ENCODE measurements at places on chromosomes 12 and 14. TPM values are rescaled to one million over a fixed set of nuclear protein-coding genes. Genes with fewer than 3 reads are reported as not detected.

GRCh38 chr12:8037046-8037663, 4.6 kb downstream of the FOXJ2 start:
- no peak for DNase-seq

KCNC2 gene
- polyA plus RNA-seq = not detected

DNA sequence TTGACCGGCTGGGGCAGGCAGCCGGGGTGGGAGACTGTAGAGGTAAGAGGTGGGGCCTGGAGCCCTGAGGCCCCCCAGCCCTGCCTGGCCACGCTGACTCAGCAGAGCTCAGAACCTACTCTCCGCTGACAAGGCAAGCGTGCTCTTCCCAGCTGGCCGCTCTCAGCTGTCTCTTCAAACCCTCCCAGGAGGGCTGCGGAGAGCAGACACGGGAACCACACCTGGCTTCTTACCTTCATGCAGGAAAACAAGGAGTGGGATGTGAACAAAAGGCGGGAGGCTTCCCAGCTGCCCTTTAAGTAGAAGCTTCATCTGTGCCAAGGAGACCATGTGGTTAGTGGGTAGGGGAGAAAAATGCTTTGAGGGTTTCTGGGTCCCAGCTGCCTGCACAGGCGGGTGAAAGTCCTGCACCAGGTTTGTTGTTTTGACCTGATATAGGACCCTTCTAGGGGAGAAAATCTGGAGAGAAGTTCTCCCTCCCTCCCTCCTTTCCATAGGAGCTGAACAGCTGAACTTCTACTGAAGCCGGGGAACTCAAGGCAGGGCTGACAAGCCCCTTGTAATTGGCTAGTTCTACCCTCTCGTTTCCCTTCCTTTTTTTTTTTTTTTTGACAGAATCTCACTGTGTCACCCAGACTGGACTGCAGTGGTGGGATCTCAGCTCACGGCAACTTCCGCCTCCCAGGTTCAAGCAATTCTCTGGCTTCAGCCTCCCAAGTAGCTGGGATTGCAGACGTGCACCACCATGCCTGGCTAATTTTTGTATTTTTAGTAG, 12.8 kb upstream of the TESC start:
- no peak for DNase-seq

DNA sequence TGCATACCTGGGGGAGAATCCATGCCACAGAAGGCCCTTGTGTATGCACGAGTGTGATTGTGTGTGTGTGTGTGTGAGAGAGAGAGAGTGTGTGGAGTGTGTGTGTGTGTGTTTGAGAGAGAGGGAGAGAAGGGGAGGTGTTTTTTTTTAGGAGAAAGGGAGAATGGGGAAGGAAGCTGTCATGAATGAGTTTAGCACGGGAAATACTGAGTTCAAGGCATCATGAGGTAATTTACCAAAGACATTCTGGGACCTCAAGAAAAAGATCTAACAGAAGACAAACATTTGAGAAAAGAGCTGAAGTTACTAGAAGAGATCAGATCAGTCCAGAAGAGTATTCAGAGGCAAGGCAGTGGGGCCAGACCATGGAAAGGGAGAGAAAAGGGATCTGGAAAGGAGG, 157.1 kb downstream of the TTC7B start:
- no peak for DNase-seq

DNA sequence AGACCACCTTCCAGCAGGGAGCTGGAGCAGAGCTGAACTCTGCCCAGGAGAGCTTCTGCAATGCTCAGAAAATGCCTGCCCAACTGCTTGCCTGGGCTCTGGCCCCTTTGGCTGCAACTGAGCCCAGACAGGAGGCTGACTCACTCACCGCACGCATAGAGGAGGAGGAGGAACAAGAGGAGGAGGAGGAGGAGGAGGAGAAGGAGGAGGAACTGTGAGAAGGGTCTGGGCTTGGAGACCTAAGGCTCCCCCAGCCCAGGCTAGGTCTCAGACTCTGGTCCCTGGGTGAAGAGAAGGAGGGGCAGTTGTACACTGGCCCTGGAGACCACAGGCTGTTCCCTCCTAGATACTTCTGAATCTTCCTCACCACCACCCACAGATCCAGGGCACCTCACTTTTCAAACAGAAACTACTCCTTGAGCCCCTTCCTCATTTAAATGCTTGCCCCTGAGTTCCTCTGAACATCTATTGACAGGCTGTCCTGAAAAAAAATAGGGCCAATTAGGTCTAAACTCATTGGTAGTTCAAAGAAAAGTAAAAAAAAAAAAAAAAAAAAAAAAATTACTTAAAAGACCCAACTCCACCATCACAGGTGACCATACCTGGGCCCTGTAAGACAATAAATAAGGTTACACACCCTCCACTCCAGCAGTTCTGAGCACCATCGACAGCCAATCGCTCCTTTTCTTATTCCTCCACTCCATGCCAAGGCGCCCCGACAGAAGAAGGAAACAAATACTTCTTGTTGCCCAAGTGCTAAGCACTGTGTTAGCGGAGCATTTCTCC, 674 bp downstream of the VDR start:
- peak; percentile 54 for DNase-seq

GRCh38 chr12:9381619-9382018, 173.4 kb upstream of the PZP start:
- DNase-seq = no peak

COX8C gene
- not detected for polyA plus RNA-seq

DNA sequence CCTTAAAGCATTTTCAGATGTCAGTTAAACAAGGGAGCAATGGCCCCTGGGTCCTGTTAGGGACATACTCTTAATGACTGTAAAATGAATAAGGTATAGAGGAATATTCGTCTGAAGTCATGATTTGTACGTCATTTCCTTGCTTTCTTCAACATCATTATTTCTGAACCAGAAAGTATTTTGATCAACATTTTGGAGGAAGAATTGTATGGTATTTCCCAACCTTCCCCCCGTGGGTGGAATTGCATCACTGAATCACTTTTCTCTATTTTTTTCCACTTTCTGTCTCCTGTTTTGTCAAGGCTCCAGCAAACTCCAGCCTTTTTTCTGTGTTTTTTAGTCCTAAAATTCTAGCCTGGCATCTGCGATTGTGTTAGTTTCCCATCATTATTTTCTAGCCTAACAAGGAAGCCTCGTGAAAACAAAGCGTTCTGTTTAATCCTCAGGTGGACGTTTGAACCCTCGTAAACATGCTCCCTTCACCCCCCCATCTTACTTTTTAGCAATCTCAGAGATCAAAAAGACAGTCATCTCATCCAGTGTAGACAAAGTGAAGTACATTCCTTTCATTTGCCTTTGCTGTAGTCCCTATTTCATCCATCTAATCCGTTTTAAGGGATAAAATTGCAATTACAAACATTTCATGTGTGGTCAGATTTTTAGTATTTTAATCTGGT, 62.3 kb downstream of the ETV6 start:
- no peak for DNase-seq

- DNase-seq = no peak
These were observed 130.5 kb downstream of the SEC23A start for GRCh38 chr14:38972511-38972910.

DNA sequence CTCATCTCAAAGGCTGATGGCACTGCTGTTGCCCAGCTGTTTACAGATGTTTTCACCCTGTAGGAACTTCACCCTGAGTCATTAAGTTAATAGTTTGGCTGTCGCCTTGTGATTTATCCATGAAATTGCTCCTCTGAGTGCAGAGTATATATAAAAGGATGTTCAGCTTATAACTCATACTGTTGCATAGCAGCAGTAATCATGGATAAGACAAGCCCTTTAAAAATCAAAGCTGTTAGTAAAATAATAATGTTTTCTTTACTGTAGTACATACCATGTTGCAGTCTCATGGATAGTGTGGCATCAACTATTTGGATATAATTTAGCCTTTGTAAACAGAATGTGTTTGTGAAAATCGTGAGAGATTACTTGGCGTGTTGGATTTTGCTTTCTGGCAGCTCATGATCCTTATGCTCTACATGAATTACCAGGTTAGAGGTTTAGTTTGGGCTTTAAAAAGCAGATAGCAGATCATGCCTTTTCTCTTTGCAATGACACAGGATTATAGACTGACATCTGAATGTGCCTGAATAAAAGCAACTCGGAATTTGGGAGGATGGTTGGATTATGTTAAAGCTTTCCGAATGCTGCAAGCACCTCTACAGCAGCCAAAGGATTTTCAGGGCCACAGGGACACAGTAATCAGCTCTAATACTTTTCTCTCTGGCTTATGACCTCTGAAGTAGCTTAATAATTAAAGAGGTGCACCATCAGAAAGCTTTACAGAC, 279.7 kb upstream of the ATP2B1 start:
- DNase-seq = no peak

TMEM132D gene
- not detected for polyA plus RNA-seq

- DNase-seq = no peak
These were observed 3.8 kb downstream of the SDSL start for GRCh38 chr12:113425960-113426453.

DNA sequence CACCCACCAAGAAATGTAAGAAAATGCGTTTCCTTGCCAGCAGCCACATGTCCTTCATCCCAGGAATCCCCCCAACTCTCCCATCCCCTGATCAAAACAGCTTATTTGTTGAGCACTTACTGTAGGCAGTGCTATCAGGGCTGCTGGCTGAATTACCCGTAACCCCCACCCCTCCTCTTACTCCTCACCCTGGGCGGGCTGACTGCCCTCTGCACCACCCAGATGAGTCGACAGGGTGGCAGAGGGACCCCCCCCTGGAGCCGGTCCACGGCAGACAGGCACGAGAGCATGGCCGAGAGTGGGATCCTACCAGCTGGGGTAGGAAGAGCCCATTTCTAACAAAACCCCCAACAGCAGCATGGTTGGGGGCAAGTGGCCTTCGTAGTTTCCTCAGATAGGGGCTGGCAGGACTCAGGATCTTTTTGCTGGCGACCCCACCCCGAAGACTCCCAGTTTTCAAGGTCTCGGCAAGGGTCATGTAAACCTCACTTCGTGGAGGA, 1.1 kb upstream of the RHOF start:
- DNase-seq = no peak

DNA sequence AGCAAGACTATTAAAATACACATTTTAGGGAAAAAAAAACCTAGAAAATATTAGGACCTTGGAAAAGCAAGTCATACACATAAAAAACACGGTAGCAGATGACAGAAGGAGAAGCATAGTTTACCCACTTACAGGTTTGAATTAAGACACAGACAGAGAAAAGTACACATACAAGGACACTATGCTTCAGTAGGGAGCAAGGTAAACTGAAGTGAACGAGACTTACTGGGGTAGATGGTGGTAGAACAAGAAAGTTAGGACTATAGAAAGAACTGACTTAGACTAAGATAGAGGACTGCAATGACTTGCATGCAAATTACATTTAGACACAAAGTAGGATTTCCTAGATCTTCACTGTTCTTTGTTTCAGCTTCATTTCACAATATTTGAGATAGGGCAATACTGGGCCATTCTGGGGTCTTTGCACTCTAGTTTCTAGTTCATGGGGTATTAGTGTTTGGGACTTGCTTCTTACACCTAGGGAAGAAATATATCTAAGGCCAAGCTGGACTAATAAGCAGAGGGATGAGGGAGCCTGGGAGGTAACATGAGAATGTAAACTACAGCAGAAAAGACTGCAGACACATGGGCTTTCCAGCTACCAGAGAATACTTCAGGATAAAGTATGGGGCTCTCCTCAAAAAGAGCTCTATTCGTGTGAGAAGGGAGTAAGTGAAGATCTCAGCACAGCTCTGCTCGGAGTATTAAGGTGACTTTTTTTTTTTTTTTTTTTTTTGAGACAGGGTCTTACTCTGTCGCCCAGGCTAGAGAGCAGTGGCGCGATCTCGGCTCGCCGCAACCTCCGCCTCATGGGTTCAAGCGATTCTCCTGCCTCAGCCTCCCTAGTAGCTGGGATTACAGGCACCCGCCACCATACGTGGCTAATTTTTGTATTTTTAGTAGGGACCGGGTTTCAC, 27.7 kb upstream of the STAC3 start:
- no peak for DNase-seq

- DNase-seq = no peak
These were observed 290.8 kb upstream of the MDGA2 start for GRCh38 chr14:47966076-47966810.

GRCh38 chr12:94174576-94174975, 26.2 kb downstream of the PLXNC1 start:
- no peak for DNase-seq

DNA sequence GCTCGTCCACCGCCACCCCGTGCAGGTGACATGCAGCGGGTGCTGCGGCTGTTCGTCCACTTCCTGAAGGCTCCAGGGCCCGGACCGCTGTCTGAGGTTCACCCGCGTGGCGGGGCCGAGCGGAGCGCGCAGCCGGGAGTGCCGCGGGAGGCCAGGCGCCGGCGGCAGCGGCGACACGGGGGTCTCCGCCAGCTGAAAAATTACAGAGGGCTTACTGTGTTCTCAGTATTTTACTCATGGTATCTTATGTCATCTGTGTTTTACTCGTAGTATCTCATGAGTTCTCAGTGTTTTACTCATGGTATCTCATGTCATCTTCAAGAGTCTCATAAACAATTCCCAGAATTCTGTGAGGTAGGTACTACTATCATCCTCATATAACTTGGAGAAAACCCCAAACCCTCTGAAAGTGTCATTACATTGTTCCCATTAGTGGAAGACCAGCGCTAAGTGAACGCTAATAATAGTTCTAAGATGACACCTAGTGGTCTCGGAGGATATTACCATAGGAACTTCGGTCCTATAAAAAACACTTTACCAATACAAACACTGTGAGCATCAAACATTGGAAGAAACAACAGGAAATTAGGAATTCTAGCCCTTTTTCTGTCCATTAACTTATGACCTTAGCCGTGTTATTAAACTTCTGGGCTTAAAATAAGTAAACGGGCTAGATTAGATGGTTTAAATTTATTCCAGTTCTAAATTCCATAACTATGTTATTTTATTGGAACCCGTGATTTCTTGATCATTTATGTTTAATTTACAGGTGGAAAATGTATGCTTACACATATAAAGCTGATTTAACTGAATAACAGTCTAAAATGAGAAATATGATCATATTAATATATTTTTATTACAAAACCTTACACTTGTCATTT, 32.4 kb downstream of the AK7 start:
- DNase-seq = peak; percentile 57

P2RX4 gene
- 35.4 TPM for polyA plus RNA-seq

GRCh38 chr12:121086781-121087295, 45.8 kb upstream of the P2RX7 start:
- no peak for DNase-seq

GRCh38 chr12:115521771-115522409, 755.6 kb downstream of the MED13L start:
- DNase-seq = no peak

BCL11B gene
- 2.6 TPM for polyA plus RNA-seq

All from CD4-positive, alpha-beta memory T cell (primary cell).